Kidney glomerular epithelial cell (primary cell): ENCODE measurements at places on chromosomes 6 and 20.

- DNase-seq: no peak
Observed at GRCh38 chr6:5762561-5762968, 244.2 kb downstream of the NRN1 start.

DNA sequence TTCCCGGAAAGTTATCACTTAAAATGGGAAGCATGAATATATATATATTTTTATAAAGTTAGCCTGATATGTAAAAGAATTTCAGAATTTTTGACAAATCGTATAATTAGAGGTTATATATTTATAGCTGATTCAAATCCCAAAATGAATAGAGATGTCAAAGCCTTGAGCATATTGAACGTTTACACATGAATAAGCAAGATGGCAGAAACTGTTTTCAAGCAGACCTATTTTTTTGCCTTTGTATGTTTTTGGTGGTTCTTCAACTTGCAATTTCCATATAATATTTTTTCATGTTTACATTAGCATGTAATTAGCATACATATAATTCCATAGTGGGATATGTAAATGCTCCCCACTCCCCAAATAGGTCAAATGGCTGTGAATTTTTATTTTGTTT lies 189.9 kb downstream of the PRL start:
- no peak for DNase-seq

- DNase-seq: no peak
Observed at GRCh38 chr20:39210341-39211036, 248.3 kb downstream of the DHX35 start.

GRCh38 chr6:89787660-89788328 lies 31.8 kb downstream of the MDN1 start:
- DNase-seq: no peak

DNA sequence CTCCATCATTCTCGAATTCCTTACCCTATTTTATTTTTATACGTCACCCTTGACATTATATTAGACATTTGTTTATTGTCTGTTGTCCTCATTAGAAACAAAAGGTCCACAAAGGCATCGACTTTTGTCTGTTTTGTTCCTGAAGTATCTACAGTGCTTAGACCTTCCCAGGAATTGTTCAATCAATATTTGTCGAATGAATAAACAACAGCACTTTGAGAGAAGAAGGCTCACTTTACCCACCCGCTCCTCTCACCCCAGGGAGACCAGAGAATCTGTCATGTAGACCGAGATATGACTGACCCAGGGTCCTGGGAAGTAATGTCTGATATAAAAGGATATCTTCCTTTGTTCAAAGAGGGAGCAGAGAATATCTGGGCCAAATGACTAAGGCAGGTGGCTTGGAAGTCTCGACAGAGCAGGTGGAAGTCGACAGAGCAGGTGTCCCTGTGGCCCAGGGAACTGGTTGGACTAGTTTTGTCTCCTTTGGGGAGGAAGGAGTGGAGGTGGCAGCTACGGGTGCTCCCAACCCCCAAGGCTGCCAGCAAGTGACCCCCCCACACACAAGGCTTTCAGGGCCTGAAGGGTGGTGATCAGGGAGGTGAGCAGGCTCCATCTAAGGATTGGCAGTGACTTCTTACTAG lies 14.8 kb upstream of the CHMP4B start:
- no peak for DNase-seq
